Smooth muscle cell of the coronary artery (primary cell): ENCODE measurements at places on chromosomes 1 and 21. TPM values are rescaled to one million over a fixed set of nuclear protein-coding genes. Genes with fewer than 3 reads are reported as not detected.

MEX3A gene
- 0.47 and 4.7 TPM in 2 replicates for total RNA-seq

RUNX1 gene
- 12.3 and 42.5 TPM in 2 replicates for total RNA-seq

KCNE2 gene
- not detected in 2 replicates for total RNA-seq

SLC45A1 gene
- total RNA-seq: 0.30 and 2.1 TPM in 2 replicates

CHI3L1 gene
- total RNA-seq: 0.15 and 231 TPM in 2 replicates

VHLL gene
- 0.23 TPM in 2 replicates for total RNA-seq

SRSF10 gene
- 73.3 and 153 TPM in 2 replicates for total RNA-seq

BRINP3 gene
- total RNA-seq: not detected in 2 replicates
